ENCODE measurements at places on chromosomes 6 and 20.

DNA sequence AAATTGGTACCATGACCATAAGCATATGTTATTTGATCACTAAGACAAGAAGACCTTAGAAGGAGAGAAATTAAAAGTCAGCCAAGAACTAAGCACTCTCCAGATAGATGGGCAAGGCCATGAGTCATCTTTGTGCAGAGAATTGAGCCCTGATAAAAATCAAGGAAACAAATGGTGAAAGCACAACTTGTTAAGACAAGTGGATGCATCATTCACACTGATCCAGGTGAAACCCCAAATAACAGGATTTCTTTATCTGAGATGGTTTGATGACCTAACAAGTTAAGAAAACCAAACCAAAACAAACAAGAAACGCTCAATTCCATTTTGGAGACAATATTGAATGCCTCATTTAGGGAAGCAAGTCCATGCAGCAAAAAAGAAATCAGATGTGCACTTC, 121.6 kb downstream of the ADAT2 start:
- DNase-seq: no peak

- no peak for DNase-seq
Measured at GRCh38 chr20:39605908-39606307, 643.8 kb downstream of the DHX35 start.

GRCh38 chr6:20605581-20605980, 71.3 kb downstream of the CDKAL1 start:
- no peak for DNase-seq

- no peak for DNase-seq
Measured at GRCh38 chr20:36540551-36541211, 638 bp upstream of the MYL9 start.

- DNase-seq: no peak
Measured at GRCh38 chr6:81734081-81734480, 18.4 kb downstream of the TENT5A start.

GRCh38 chr6:3623451-3624249, 127.9 kb downstream of the PXDC1 start:
- DNase-seq: no peak

Measured in T-helper 2 cell (primary cell).